ENCODE measurements at places on chromosomes 7 and 10.

DNA sequence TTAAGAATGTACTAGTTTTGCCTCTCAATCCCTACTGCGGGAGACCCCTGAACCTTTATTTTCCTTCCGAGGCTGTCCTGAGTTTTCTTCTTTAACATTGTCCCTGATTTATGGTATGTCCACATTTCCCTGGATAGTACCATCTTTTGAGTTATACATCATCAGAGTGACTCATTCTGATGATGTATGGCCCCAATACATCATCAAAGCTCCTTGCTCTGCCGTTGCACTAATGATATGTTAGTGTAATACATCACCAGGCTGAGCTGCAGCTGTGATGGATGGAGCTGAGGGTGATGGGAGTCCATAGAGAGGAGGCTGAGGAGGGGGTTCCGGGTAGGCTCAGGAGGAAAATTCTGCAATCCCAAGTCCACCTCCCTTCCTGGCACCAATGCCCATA is 986.5 kb downstream of the KCNMA1 start:
- no peak for DNase-seq

GRCh38 chr10:50410066-50410811 is 158.9 kb upstream of the ASAH2 start:
- no peak for DNase-seq

- no peak for DNase-seq
Measured at GRCh38 chr10:2121929-2122328, 384.6 kb upstream of the ADARB2 start.

GRCh38 chr10:81309041-81309552 is 565.9 kb upstream of the NRG3 start:
- DNase-seq, result no peak

GRCh38 chr10:86043236-86043635 is 323.4 kb downstream of the GRID1 start:
- DNase-seq, result no peak

DNA sequence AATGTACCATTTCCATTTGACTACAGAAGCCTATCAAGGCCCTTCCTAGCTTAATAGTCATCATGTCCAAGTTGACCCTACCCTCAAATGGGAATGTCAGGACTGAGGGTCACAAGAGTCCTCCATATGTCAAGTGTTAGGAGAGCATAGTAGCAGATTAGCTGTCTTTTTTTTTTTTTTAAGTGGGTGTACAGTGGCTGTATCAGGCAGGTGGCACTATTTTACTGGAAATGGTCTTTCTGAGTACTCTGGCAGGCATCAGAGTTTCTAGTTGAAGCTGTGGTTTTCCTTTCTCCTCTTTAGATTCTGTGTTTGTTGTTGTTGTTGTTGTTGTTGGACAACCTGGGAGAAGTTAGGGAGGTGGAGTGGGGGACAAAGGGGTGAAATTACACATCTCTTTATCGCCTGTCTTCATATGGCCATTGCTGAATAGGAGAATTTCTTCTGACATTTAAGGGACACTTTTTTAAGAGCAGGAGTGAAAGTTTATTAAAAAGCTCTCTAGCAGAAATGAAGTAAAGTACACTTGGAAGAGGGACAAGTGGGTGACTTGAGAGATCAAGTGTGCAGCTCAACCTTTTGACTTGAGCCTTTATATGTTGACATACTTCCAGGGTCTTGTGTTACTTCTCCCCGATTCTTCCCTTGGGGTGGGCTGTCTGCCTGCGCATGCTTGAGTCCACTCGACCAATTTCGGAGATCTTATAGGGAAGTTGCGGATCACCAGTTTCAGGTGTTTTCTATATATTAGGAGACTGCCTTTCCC is 104.1 kb upstream of the FOXP2 start:
- DNase-seq, result no peak

DNA sequence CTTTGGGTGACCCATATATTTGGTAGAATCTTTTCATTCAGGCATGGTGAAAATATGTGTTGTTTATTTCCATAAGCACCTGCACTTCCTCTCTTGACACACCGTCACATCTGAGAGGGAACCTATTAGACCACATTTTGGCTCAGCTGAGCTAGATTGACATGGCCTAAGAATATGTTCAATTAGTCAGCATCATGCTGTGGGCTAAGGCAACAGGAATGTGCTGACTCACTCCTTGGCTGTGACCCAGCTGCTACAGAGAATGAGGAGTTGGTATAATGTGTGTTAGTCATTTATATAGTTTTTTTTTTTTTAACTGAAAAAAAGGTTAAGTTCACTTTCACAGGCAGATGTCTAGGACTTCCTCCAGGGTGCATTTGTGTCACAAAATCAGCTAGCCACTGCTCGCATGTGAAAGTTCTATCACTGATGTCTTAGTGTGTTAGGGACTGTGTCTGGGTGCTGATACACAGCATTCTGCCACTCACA is 180.6 kb downstream of the SEMA3E start:
- peak; percentile 79 for DNase-seq

- DNase-seq, result no peak
Measured at GRCh38 chr7:157347217-157347904, 10.6 kb downstream of the DNAJB6 start.

DNA sequence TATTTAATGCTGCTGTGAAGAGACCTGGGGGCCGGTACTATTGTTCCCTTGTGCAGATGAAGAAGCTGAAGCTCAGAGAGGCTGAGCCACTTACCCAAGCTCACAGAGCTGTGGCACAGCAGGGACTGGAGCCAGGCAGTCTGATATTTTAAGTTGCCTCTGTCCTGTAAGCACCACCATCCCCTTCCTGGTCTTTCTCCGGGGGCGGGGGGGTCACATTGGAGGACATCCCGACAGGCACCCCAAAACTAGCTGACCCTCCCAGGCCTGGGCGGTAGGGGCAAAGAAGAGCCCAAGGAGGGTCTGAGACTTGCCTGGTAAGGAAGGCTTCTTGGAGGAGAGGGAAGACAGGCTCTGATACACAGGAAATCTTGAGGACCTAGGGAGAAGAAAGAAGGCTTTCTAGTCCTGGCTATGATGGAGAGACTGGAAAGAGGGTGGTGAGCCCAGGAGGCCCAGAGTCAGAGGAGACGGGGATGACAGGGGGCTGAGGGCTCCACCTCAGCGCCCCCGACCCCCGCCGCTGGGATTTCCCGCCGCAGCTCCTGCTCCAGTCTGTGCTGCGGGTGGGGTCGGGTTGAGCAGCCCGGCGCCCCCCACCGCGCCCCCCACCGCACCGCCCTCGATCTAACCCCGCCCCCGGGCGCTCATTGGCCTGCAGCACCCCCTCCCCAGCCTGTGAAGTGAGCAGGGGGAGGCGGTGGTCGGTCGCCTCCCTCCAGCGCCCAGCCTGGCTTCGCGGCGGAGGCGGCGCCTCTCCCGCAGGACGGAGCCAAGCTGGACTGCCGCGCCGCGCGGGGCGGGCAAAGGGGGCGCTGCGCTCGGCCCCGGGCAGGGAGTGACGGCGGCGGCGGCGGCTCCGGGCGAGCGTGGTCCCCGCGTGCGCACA is at the start of gene ADCYAP1R1:
ADCYAP1R1 (plus strand) TSS at position 711 of the 889 bp plus-strand sequence. CDS start 10,957 bp downstream, outside the sequence.
- DNase-seq, result peak; percentile 48

DNA sequence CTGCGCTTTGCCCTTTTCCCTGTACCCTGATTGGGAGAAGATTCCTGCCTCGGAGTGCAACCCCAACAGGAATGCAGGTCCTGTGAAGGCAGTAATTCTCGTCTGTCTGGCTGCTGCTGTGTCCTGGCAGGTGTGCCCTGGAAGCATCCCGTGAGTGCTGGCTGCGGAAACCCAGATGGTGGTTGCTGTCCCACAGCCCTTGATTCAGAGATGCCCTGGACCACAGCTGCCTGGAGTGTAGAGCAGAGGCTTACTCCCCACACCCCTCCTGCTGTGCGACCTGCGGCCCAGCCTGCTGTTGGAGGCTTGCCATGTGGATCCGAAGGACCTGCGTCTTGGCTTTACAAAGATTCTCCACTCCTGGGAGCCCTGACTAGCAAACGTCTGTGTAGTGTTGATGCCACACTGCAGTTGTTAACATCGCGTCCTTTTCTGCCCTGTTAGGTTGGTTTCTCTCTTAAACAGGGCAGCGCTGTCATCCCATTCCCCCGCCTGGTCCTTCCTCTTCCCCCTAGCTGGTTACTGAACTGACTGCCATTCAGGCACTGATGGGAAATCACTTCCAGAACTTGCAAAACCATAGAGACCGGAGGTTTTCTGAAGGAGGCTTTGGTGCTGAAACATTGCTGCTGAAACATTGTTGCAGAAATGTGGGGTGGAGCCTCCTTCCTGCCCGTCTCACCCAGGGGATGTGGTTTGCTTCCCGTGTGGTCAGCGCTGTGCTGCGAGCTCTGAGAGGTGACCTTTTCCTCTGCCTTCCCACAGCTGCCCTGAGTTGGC is 53.3 kb downstream of the DNAJB6 start:
- no peak for DNase-seq

GRCh38 chr10:19347621-19348020 is 299.0 kb downstream of the MALRD1 start:
- no peak for DNase-seq

DNA sequence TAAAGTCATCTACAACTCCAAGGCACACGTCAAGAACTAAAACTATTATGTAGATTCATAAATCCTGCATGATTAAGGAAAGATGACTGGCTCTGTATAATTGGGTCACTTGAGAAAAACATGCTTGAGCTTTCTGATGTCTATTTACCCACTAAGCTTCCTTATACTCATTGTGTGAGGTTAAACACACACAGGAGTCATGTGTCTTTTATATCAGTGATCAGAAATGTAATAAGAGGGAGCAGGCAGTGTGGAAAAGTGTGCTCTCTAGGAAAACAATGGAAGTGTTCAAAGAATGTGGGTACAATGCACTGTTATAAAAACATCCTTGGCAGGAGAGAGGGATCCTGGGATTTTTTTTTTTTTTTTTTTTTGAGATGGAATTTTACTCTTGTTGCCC is 108.6 kb upstream of the ARID5B start:
- no peak for DNase-seq

DNA sequence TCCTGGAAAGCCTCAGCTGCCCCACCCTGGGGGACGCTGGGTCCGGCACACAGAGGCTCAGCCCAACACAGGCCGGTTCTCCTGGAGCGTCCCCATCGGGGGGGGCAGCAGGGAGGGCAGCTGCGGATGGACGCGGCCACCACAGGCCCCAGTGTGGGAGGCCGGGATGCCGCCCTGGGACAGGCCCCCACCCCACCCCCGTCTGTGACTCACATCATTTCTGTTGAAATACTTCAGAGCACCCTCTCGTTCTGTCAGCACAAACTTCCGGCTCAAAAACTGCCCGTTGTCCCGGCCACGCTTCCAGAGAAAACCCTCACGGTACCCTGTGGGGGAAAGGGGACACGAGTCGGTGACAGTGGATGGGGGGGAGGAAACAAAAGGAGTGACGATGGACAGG is 28.5 kb downstream of the GET4 start:
- no peak for DNase-seq

- DNase-seq, result no peak
Measured at GRCh38 chr7:107355616-107356015, 114.2 kb upstream of the GPR22 start.

- DNase-seq, result no peak
Measured at GRCh38 chr10:46218921-46219320, 67.9 kb upstream of the ANTXRL start.

GRCh38 chr10:50540069-50540825 is 83.5 kb downstream of the SGMS1 start:
- DNase-seq, result no peak

- DNase-seq, result no peak
Measured at GRCh38 chr10:78960316-78960800, 108.4 kb upstream of the ZMIZ1 start.

DNA sequence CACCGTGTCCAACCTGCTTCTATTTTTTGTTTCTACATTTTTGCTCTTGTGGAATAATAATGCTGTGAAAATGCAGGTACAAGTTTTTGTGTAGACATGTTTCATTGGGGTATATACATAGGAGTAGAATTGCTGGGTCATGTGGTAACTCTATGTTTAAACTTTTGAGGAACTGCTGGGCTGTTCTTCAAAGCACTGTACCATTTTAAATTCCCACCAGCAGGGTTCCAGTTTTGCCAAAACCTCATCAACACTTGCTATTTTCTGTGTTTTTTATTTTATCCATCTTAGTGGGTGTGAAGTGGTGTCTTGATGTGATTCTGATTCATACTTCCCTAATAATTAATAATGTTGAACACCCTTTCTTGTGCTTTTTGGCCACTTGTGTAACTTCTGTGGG is 138.6 kb downstream of the RGS10 start:
- DNase-seq, result no peak

- no peak for DNase-seq
Measured at GRCh38 chr7:37571806-37572205, 111.8 kb upstream of the GPR141 start.

DNA sequence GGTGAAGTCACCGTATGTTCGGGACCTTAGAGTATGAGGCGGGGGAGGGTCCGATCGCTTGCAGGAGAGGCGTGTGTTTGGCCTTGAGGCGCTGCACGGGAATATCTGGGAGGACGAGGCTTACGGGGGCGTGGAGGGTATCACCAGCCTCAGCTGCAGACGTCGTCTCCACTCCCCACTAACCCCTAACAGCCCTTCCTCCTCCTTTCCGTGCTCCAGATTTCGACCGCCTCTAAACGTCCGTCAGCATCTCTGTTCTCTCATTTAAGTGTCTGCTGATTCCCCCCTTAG is 23.5 kb upstream of the ZNF12 start:
- DNase-seq, result no peak

GRCh38 chr10:18450298-18450697 is 201.1 kb downstream of the NSUN6 start:
- DNase-seq, result no peak

DNA sequence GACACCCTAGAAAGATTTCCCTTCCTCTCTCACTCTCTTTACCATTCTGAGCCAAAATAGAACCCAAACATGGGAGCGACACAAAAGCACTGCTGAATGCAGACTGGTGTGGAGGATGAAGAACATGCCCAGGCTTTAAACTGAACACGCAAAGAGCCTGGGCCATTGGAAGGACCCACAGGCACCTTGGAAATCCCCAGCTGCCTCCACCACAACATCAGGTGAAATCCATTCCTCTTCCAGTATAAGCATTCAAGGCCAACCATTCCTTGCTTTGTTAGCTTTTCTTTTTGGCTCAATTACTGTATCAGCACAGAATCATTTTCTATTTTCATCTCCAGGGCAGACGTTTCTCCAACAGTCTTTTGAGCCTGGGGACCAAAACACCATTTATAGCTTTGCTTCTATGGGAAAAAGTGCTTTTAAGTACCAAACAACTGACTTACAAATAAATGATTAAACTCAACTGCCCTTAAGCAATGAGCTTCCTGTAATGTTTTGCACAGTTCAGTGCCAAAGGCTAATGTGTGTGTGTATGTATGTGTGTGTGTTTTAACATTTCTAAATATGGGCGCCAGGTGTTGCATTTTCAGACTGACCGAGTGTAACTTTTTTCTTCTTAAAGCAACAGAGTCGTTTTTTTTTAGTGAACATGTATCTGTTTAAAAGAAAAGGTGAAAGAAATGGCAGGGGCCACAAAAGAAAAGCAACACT is 16.2 kb upstream of the BLNK start:
- no peak for DNase-seq

- no peak for DNase-seq
Measured at GRCh38 chr7:116689790-116690259, 17.8 kb downstream of the MET start.

GRCh38 chr10:75528392-75528791 is 97.0 kb downstream of the LRMDA start:
- DNase-seq, result no peak

GRCh38 chr10:102670871-102671434 is 26.7 kb downstream of the TRIM8 start:
- no peak for DNase-seq

All from ELF-1 (cell line).